ENCODE measurements at places on chromosomes 12 and 14. TPM values are rescaled to one million over a fixed set of nuclear protein-coding genes. Genes with fewer than 3 reads are reported as not detected.

Gene TC2N
- 80.9 TPM for total RNA-seq

- H3K4me3 ChIP-seq, result no peak overlapping the region
- H3K4me1 ChIP-seq, result no peaks in the 10 kb centered on the region
- no peaks in the 10 kb centered on the region for H3K27me3 ChIP-seq
- no peaks in the 10 kb centered on the region for H3K36me3 ChIP-seq
- DNase-seq, result no peak
Observed at GRCh38 chr12:40351976-40352375, 127.2 kb downstream of the LRRK2 start.

- no peak overlapping the region for H3K4me3 ChIP-seq
- no peak for DNase-seq
- H3K27me3 ChIP-seq, result no peaks in the 10 kb centered on the region
- no peak overlapping the region for H3K27ac ChIP-seq
- no peaks in the 10 kb centered on the region for H3K36me3 ChIP-seq
Observed at GRCh38 chr12:130371296-130371695, 33.6 kb downstream of the PIWIL1 start.

Gene CMTM5
- total RNA-seq, result not detected

Gene SLC17A8
- not detected for total RNA-seq

GRCh38 chr12:113990250-113991223, 24.4 kb upstream of the RBM19 start:
- H3K4me1 ChIP-seq, result no peaks in the 10 kb centered on the region
- H3K27me3 ChIP-seq, result no peaks in the 10 kb centered on the region
- DNase-seq, result no peak
- no peak overlapping the region for H3K4me3 ChIP-seq
- H3K27ac ChIP-seq, result no peak overlapping the region

- no peaks in the 10 kb centered on the region for H3K4me1 ChIP-seq
- no peak overlapping the region for H3K4me3 ChIP-seq
- no peak for DNase-seq
- H3K36me3 ChIP-seq, result no peaks in the 10 kb centered on the region
Observed at GRCh38 chr12:48512855-48513254, 12.6 kb upstream of the OR8S1 start.

DNA sequence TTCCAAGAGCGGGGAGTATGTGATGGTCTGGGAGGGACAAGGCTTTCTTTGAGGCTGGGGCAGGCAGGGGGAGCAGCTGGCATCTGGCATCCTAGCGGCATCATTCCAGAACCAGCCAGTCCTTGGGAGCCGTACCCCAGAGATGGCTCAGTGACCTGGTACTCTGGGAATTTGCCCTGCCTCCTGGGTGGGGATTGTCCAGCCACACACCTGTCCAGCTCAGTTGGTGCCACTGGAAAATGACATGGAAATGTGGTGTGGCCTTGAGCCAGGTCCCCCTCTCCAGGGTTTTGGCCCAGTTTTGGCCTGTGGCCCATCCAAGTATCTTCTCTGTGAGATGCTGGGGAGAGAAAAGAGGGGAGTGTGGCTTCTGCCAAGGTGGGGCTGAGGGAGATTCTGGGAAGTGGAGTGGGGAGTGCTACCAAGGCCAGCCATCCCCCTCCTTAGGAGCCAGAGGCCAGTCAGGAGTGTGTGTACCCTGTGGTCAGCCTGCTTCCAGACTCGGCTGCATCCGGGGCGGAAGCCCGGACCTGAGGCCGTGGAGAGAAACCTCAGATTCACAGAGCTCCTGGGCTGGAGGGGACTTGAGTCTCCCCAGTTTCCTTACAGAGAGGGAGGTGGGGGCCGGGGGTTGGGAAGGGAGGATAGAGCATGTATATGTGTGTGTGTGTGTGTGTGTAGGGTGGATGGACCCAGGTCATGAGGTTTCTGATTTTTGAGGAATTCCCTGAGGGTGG, 14.7 kb upstream of the KRT80 start:
- H3K36me3 ChIP-seq, result no peaks in the 10 kb centered on the region
- DNase-seq, result no peak
- H3K27me3 ChIP-seq, result no peaks in the 10 kb centered on the region
- H3K27ac ChIP-seq, result peak overlapping the region; percentile 93
- H3K4me3 ChIP-seq, result no peak overlapping the region
- peaks cover 33% of the 10 kb centered on the region for H3K4me1 ChIP-seq

DNA sequence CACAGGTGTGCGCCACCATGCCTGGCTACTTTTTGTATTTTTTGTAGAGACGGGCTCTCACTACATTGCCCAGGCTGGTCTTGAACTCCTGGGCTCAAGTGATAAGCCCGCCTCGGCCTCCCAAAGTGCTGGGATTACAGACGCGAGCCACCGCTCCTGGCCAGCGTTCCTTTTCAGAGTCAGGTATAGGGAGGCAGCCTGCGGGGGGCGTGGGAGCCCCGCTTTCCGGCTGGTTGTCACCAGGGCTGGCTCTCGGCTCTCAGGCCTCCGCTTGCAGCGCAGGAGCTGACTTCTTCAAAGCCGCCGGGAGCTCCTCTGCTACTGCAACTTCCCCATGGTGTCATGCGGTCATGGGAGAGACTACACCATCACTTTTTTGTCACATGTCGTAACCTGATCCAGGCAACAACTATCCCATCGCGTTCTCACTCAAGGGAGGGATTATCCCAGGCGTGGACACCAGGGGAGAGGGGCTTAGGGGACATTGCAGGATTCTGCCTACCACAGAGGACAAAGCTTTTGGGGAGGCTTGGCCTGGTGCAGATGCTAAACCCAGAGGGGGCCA, 129.4 kb downstream of the SCARB1 start:
- no peak overlapping the region for H3K4me3 ChIP-seq
- no peaks in the 10 kb centered on the region for H3K27me3 ChIP-seq
- H3K4me1 ChIP-seq, result peaks cover 17% of the 10 kb centered on the region

Gene WNT1
- not detected for total RNA-seq

Gene TAS2R42
- total RNA-seq, result not detected

GRCh38 chr12:57099047-57099714, 10.3 kb downstream of the NAB2 start:
- H3K27me3 ChIP-seq, result no peaks in the 10 kb centered on the region
- peaks cover 43% of the 10 kb centered on the region for H3K36me3 ChIP-seq
- no peaks in the 10 kb centered on the region for H3K4me1 ChIP-seq
- H3K27ac ChIP-seq, result no peak overlapping the region
- DNase-seq, result no peak

DNA sequence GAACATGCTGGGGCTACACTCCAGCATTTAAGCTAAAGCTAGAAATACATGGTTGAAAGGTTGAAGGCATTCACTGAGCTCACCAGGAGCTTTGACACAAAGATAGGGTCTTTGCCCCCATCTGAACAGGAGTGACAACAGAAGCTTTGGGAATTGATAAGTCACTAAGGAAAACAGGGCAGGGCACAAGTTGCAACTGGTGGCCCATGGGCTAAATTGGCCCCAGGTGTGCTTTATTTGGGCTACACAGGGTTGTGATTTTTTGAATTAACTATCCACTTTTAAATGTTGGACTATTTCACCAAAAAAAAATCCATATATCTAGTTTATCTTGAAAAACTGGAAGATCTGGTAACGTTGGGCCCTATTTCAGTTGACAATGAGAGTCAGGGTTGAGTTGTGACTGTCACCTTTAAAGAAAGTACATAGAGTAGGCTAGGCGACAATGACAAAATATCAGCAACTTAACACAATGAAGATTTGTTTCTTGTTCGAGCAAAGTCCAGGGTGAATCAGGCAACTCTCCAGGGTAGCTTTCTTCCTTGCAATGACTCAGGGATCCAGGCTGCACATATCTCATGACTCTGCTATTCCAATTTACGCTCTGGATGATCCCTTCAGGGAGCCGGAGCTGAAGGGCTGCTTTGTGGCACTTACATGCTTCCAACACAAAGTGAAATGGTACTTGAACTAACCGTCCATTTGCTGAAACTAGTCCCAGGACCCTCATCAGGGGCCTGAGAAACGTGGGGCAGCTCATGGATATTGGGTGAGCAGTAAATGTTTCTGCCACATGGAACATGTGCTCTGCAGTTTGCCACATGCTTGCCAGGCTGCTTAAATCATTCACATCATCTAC, 13.3 kb upstream of the EIF4B start:
- H3K36me3 ChIP-seq, result no peaks in the 10 kb centered on the region
- peaks cover 12% of the 10 kb centered on the region for H3K4me1 ChIP-seq
- H3K27me3 ChIP-seq, result no peaks in the 10 kb centered on the region
- H3K4me3 ChIP-seq, result no peak overlapping the region
- no peak for DNase-seq
